Esophagus mucosa (tissue), 1 donor: ENCODE measurements at places on chromosomes 4 and X. TPM values are rescaled to one million over a fixed set of nuclear protein-coding genes. Genes with fewer than 3 reads are reported as not detected.

- no peak for ATAC-seq
Observed at GRCh38 chr4:112650332-112650731, 13.4 kb downstream of the LARP7 start.

GRCh38 chr4:2507855-2508254 lies 28.6 kb upstream of the FAM193A start:
- no peak for ATAC-seq

DNA sequence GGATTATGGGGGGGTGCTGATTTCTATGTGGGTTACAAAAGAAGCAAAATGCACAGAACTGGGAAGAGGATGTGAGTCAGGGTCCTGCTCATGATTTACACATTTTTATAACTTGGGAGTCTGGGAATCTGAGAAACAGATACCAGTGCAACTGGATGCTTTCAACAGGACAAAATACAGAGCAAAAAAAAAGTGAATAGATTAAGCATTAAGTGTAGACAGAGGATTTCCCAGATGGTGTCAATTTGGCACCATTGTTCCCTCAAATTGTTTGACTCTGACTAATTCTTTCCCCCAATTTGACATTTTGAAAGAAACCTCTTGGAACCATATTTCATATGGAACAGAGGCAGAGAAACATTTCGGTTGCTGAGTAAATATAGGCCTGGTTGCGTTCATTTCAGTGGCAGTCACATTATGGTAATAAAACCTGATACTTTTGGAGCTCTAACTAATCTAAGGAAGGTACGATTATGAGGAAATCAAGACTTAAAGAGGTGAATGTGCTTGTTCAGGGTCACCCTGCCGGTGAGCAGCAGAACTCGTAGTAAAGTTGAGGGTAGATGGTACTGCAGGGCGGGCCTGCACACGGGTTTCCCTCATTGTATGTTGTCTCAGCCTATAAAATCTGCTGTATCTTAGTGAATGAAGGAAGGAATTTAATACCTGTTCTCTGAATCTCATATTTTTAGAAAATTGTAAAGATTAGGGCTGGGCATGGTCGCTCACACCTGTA lies 18.7 kb upstream of the CDKL5 start:
- no peak for ATAC-seq

- ATAC-seq: no peak
Observed at GRCh38 chr4:154511548-154511947, 19.9 kb upstream of the DCHS2 start.

DNA sequence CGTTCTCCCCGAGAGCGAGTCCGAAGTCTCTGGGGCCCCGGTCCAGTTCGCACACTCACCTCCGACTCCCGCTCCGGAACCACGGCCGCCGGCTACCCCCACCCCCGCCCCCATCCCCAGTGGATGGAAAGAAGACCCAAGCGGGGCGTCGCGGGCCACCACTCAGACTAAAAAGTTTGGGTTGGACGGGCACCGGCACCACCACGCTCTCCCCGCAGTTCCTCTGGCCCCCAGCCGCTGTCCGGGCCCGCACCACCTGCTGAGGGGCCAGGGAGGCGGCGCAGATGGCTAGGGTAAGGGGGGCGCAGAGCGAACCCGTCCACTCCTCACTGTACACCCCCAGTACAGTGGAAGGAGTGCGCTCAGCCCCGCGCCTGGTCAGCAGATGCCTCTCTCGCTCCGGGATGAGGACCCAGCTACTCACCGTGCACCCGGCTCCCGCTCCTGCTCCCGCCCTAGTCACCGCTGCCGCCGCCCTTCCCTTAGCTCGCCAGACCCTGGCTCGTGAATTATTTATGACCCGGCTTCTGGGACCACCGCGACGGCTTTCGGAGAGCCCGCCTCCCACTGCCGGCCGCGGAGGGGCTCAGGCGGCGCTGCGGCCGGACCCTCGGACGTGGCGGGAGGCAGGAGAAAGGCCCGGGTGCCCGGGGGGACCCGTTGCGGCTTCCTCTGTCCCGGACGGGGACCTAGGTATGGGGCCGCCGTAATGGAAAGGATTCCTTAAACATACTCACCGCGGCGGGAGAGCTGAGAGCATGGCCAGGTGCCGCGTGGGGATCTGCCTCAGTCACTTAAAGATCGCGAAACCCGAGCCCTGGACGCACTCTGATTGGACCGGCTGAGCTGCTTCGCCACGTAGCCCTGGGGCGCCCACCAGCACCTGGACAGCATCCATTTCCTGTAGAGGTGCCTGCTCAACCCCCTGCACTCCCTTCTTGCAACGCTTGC lies at the start of gene PROM1:
PROM1 (minus strand) TSS at position 783 of the 951 bp plus-strand sequence. CDS start 8,117 bp downstream, outside the sequence.
- ATAC-seq: peak; percentile 53

- no peak for ATAC-seq
Observed at GRCh38 chrX:71955530-71956120, 45.0 kb downstream of the NHSL2 start.

GRCh38 chr4:169611157-169611556 lies 1.2 kb downstream of the NEK1 start:
- ATAC-seq: no peak

DNA sequence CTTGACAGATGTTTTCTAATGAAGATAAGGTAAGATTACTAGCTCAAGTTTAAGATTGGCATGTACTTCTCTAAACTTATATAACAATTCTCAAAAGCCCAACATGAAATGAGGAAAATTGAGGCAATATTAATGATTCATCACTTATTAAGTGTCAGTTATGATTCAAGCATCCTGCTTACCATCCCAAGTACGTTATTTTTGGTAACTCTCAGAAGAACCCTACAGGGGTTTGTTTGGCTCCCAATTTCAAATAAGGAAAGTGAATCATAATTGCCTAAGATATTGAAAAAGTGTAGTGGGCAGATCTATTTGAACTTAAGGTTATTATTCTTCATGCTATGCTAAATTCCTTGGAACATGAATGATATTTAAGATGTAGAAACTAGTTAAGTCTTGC lies 387.9 kb upstream of the TENM3 start:
- no peak for ATAC-seq

SCLT1 gene
- 9.5 TPM for total RNA-seq
